ENCODE measurements at places on chromosomes 1 and 21. TPM values are rescaled to one million over a fixed set of nuclear protein-coding genes. Genes with fewer than 3 reads are reported as not detected.
A peak's percentile ranks its signal among the peaks of the same experiment; 100 is the strongest.

DNA sequence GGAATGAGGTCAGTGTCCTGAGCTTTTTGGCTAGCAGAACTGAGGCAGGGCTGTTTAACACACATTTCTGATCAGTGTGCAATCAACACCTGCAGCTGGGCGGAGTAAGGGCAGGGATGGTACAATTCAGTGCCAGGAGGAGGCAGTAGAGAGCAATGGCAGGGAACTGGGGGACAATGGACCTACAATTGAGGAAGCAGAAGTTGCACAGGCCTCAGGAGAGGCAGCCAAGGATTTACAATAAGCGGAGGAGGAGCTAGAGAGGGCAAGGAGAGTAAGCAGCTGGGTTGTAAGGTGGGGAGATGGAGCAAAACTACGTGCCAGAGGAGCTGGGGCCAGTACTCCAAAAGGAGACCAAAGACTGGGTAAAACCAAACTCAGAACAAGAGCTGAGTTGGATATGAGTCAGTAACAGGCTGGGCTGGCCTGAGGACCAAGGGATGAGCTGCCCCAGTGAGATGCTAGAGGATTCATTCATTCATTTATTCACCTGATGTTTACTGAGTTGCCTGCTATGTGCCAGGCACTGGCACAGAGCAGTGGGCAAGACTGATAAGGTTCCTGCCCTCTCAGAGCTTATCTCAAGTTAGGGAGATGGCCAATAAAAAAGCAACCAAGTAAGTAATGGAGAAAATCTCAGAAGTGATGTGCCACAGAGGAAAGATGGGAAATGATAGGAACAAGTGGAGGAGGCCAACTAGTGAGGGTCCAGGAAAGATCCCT lies 10.4 kb upstream of the GALE start:
- no peaks in the 10 kb centered on the region for H3K4me1 ChIP-seq
- DNase-seq, result peak; percentile 70
- H3K27me3 ChIP-seq, result no peaks in the 10 kb centered on the region
- H3K36me3 ChIP-seq, result no peaks in the 10 kb centered on the region
- no peak overlapping the region for H3K4me3 ChIP-seq

- no peak for DNase-seq
- no peak overlapping the region for H3K27ac ChIP-seq
- peaks cover under 1% of the 10 kb centered on the region for H3K4me1 ChIP-seq
- H3K4me3 ChIP-seq, result no peak overlapping the region
Observed at GRCh38 chr1:9628541-9629444, 22.7 kb upstream of the PIK3CD start.

DNA sequence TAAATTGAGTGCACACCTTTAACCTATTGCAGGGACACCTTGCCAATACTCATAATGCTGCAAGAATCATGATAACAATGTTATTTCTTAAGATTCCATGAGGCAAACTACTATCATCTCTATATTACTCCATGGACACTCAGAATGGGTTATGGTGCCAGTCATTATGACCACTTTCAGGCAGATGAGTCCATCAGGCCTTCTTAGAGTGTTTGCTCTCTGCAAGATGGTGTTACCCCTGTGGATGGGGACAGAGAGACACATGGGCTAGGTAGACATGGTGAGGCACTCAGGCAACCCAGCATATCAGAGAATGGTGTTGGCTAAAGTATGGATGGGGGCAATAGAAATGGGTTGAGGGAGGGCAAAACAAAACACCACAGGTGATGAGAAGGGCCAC lies 59.7 kb downstream of the XCL2 start:
- no peak overlapping the region for H3K4me3 ChIP-seq
- H3K36me3 ChIP-seq, result no peaks in the 10 kb centered on the region
- no peak overlapping the region for H3K27ac ChIP-seq
- no peaks in the 10 kb centered on the region for H3K27me3 ChIP-seq
- no peak for DNase-seq

DNA sequence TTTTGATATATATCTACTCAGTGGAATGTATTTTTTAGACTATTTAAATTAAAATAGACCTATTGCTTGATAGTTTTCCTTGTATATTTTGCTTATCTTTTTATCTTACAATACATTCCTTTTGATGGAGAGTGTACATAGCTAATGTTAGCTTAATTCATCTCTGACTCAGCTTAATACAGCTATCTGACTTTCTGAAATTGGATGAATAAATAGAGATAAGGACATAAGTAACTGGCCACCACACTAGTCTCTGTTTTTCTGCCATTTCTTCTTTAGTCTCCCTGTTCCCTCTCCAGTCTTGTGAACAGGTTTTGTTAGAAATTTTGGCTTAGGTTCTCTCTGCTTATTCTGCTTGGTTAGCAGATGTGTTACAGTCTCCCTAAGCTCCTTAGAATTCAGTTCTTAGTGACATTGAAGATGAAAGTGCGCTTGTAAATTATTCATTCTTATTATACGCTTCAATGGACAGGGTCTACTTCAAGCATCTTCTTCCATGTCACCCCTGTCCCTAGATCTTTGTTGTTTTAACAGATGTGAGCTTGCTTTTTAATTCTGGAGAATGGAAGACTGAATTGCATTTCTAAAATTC lies 59.6 kb downstream of the XPR1 start:
- peak; percentile 24 for DNase-seq
- H3K27me3 ChIP-seq, result no peaks in the 10 kb centered on the region
- H3K4me1 ChIP-seq, result peaks cover 9% of the 10 kb centered on the region
- H3K27ac ChIP-seq, result no peak overlapping the region
- H3K4me3 ChIP-seq, result no peak overlapping the region
- H3K36me3 ChIP-seq, result no peaks in the 10 kb centered on the region

GRCh38 chr1:63112155-63112900 lies 210.0 kb upstream of the FOXD3 start:
- H3K36me3 ChIP-seq, result no peaks in the 10 kb centered on the region
- H3K4me1 ChIP-seq, result peaks cover 13% of the 10 kb centered on the region
- H3K27me3 ChIP-seq, result no peaks in the 10 kb centered on the region
- H3K4me3 ChIP-seq, result no peak overlapping the region

GRCh38 chr1:181490276-181490675 lies 7.0 kb downstream of the CACNA1E start:
- DNase-seq, result no peak
- H3K36me3 ChIP-seq, result no peaks in the 10 kb centered on the region
- no peak overlapping the region for H3K4me3 ChIP-seq
- no peak overlapping the region for H3K27ac ChIP-seq
- no peaks in the 10 kb centered on the region for H3K4me1 ChIP-seq
- peaks cover 92% of the 10 kb centered on the region for H3K27me3 ChIP-seq

- H3K36me3 ChIP-seq, result no peaks in the 10 kb centered on the region
- DNase-seq, result no peak
- H3K27ac ChIP-seq, result no peak overlapping the region
- H3K4me3 ChIP-seq, result no peak overlapping the region
- no peaks in the 10 kb centered on the region for H3K4me1 ChIP-seq
Observed at GRCh38 chr1:198606020-198606438, 32.8 kb upstream of the PTPRC start.

GRCh38 chr1:19563324-19564097 lies 78.2 kb upstream of the CAPZB start:
- H3K36me3 ChIP-seq, result no peaks in the 10 kb centered on the region
- H3K4me3 ChIP-seq, result no peak overlapping the region
- no peaks in the 10 kb centered on the region for H3K27me3 ChIP-seq
- H3K4me1 ChIP-seq, result no peaks in the 10 kb centered on the region
- no peak overlapping the region for H3K27ac ChIP-seq
- no peak for DNase-seq

DNA sequence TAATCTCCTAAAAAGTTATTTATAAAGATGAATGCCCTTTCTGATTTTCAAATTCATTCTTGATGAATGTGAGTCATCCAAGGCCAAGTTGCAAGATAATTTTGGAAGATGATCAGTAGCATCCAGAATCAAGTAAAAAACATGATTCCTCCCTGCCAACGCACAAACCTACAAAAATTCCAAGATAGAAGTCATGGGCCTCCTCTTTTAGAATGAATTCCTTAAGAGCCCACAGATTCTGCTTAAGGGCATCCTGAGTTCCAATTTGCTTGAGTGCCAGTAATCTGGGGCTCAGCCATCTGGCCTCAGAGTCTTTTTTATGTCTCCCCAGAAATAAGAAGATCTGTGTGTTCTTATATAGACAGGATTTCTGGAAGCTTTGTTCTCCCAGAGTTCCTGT lies 23.2 kb upstream of the SPATA6 start:
- no peaks in the 10 kb centered on the region for H3K36me3 ChIP-seq
- peaks cover 9% of the 10 kb centered on the region for H3K4me1 ChIP-seq
- H3K27me3 ChIP-seq, result no peaks in the 10 kb centered on the region
- no peak overlapping the region for H3K27ac ChIP-seq

- H3K36me3 ChIP-seq, result no peaks in the 10 kb centered on the region
- no peak overlapping the region for H3K4me3 ChIP-seq
- peaks cover 21% of the 10 kb centered on the region for H3K4me1 ChIP-seq
- peak; percentile 35 for DNase-seq
- H3K27ac ChIP-seq, result no peak overlapping the region
Observed at GRCh38 chr1:59077466-59078069, 219.3 kb upstream of the FGGY start.

GRCh38 chr1:48532976-48533375 lies 61.0 kb upstream of the SPATA6 start:
- H3K27me3 ChIP-seq, result no peaks in the 10 kb centered on the region
- no peak overlapping the region for H3K4me3 ChIP-seq
- H3K27ac ChIP-seq, result no peak overlapping the region
- no peaks in the 10 kb centered on the region for H3K36me3 ChIP-seq
- H3K4me1 ChIP-seq, result peaks cover 11% of the 10 kb centered on the region
- DNase-seq, result peak; percentile 68

DNA sequence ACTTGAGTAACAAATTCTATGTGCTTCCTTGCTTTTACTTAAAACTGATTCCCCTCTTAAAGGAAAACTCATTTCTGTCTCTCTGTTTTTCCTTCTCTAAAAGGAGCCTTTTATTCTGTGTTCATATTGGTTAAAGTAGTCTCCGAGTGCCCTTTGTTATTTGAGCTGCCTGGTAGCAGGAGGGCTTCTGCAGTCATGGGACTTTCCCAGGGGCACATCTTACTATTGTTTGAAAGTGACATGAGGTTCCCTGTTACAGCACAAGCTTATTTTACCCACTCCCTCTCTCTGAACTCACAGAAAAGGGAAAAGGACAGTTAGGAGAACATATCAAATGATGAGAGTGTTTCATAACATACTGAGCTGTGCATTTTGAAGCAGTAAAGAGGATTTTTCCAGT lies 58.1 kb upstream of the ANGPTL1 start:
- DNase-seq, result no peak
- H3K36me3 ChIP-seq, result no peaks in the 10 kb centered on the region
- no peak overlapping the region for H3K27ac ChIP-seq
- H3K4me3 ChIP-seq, result no peak overlapping the region

DNA sequence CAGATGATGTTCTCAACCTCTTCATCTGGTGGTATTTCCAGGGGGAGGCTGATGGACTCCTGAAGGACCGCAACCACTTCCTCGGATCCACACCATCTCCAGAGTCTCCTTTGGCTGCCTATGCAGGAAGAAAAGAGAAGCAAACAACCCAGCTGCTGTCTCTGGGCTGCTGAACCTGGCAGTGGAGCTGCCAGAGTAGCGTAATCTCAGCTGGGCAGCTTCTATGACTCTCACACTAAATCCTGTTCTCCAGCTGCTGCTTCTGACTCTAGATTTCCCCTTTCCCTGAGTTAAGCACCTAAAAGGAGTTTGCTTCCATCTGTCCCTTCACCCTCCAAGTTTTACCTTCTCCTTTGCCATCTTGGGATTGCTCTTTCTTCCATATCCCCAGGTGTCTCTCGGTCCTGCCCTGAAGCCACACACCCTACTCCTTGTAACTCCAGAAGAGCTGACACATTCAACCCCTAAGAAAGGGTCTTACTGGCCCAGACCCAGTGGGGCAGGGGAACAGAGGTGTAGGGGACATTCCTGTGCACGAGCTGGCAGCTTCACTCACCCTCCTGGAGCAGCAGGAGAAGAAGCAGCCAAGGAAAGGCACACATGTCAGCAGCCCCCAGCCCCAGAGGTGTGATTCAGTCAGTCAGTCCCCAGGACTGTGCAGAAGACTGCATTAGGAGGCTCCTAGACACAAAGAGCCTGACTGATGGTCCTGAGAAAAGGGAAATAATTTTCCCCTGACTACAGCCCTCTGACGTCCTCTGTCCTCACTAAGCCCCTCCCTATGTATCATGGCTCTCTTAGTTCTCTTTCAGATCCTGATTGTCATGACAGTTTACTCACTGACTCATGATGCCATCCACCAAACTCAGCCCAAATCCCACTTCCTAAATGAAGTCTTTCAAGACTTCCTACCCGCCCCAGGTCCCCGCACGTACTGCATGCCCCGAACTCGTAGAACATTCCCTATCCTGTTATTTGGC lies at the start of gene SLAMF9:
TSS of gene SLAMF9 (minus strand) at position 702 of the 980 bp plus-strand sequence. CDS start at position 602, 100 bp downstream.
- no peaks in the 10 kb centered on the region for H3K36me3 ChIP-seq
- peaks cover 27% of the 10 kb centered on the region for H3K27me3 ChIP-seq

ATAD3C gene
- total RNA-seq, result 0.39 TPM

ARHGEF10L gene
- total RNA-seq, result 3.3 TPM

FHAD1 gene
- total RNA-seq, result 2.0 TPM

KLF17 gene
- total RNA-seq, result not detected
